Stimulated activated CD8-positive, alpha-beta memory T cell treated with anti-CD3 and anti-CD28 coated beads, Interleukin-4, amount 100 ng/mL, for 4 hours (primary cell): ENCODE measurements at places on chromosomes 1 and 21.
A peak's percentile ranks its signal among the peaks of the same experiment; 100 is the strongest.

- DNase-seq, result no peak
Observed at GRCh38 chr1:38899560-38899959, 18.2 kb upstream of the GJA9 start.

- no peak for DNase-seq
Observed at GRCh38 chr1:22317231-22317919, 134.3 kb upstream of the ZBTB40 start.

DNA sequence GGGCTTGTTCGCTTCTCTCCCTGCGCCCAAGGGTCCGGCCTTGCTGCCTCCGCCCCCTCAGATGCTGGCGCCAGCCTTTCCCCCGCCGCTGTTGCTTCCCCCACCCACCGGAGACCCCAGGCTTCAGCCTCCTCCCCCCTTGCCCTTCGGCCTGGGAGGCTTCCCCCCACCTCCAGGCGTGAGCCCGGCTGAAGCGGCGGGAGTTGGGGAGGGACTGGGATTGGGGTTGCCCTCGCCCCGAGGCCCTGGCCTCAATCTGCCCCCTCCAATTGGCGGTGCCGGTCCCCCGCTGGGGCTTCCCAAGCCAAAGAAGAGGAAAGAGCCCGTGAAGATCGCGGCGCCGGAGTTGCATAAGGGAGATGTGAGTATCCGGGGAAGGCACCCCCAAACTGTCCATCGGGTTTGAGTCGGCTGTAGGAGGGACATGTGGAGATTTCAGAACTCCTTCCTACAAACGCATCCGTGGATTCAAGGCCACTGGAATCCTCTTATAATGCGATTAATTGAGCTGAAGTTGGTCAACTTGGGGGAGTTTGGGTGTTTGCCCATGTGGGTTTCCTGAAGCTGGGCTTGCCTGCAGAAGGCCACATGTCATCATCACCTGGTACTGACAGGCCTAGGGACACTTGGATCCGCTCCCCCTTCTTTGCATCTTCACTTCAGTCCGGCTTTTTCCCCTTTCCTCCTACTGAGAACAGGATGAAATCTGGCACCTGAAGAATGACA, 707 bp downstream of the PRCC start:
- DNase-seq, result peak; percentile 6

DNA sequence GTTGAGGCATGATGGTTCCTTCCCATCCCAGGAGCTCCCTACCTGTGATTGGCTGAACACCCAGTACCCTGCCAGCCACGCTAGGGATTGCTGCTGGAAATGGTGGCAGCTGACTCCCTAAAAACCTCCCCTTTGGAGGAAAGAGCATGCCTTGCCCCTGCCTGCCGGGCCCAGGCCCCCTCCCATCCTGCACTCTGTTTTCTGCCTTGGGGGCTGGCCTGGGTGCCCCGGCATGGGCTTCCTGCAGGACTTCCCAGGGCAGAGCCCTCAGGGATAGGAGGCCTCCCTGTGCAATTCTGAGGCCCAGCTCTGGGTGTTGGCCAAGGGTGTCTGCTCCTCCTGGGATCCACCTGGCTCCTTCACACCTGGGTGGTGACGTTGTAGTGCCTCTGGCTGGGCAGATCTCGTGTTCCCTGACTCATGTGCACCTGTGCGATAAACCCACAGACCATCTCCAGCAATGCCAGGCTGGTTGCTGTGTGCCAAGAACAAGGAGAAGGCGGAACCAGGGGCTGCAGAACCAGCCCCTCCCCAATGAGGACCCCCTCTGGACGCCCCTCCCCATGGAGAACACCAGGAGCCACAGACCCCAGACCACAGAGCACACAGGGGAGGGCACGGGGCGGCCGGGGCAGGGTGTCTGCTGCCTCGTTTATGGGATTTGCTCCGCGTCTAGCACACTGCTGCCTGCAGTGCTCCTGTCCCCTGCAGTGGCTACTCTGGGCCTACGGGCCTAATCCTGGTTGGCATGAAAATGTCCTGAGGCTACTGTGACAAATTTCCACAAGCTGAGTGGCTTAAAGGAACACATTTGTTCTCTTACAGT, 13.6 kb downstream of the CSTB start:
- no peak for DNase-seq
